NCI-H1105 treated with DMSO at 0.1 percent for 48 hours (cell line): ENCODE measurements at places on chromosomes 7 and 10.

GRCh38 chr7:114084472-114085312 lies 165.9 kb upstream of the PPP1R3A start:
- peak; percentile 55 for DNase-seq

- DNase-seq = no peak
Measured at GRCh38 chr10:23694921-23695824, 256.3 kb downstream of the OTUD1 start.

GRCh38 chr7:112584290-112584689 lies 103.5 kb downstream of the LSMEM1 start:
- peak; percentile 36 for DNase-seq

GRCh38 chr10:121413951-121414350 lies 184.3 kb downstream of the FGFR2 start:
- no peak for DNase-seq

GRCh38 chr7:130896898-130897514 lies 163.0 kb upstream of the KLF14 start:
- peak; percentile 27 for DNase-seq

DNA sequence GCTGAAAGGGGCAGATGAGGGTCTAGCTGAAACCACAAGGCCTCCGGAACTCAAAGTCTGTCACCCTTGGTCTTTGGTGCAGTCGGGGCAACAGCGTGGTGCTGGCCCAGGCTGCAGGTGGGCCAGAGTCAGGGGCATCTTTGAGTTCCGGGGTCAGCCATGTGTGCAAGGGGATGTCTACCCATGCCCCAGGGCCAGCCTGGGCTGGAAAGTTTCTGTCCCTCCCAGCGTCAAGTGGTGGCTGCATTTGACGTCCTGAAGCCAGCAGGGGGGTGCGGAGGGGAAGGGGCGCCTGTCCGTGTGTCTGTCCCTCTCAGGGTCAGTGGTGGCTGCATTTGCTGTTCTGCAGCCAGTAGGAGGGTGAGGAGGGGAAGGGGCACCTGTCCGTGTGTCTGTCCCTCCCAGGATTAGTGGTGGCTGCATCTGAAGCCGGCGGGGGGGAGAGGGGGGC lies 638 bp downstream of the BRAT1 start:
- DNase-seq = no peak
